ENCODE measurements at places on chromosomes 16 and 17.

DNA sequence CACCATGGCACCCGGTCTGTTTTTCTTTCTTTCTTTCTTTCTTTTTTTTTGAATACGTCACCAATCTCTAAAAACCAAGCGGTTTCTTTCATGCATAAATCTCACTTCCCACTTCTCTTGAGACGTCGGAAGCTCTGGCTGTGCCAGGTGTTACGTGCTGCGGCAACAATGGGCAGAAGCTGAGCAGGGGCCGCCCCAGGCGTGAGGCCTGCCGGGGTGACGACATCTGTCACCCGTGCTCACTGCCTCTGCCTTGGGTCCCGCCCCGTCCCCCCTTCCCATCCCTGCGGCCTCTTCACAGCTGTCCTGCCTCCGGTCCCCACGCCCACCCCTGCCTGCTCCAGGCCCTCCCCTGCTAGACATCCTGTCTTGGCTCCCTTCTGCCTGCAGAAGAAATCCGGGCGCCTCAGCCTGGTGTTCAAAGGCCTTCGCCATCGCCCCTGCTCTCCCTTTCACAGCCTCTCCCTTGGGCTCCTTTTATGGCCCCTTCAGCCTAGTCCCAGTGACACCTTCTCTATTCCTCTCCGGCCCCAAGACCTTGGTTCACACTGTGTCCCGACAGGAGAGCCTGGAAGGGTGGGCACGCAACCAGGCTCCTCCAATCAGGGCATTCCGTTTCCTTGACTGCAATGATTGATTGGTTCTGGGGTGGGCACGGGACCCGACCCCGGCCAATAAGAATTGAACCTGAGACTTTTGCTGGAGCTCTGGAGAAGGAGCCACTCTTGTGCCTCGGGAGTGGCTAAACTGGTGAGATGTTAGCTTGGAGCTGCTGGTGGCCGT, 4.8 kb downstream of the P2RX1 start:
- peak; percentile 87 for DNase-seq

GRCh38 chr16:88066680-88067529, 115.7 kb downstream of the BANP start:
- DNase-seq = no peak

DNA sequence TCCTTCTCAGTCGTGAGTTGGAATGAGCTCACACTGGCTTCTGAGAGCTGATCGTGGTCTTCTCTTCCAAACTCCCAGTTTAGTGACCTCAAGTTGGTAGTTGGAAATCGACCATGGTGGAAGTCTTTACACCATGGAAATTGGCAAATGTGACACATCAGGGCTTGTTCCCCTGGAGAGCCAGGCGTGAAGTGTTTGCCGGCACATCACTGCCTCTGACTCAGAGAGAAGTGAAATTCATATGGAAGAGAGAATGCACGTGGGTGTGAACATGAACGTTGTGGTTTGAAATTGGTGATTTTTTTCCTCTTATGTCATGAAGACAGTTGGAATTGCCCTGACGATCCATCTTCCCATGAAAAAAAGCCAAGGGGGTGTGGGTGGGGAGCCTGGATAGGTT, 47.4 kb downstream of the AXIN2 start:
- peak; percentile 54 for DNase-seq

DNA sequence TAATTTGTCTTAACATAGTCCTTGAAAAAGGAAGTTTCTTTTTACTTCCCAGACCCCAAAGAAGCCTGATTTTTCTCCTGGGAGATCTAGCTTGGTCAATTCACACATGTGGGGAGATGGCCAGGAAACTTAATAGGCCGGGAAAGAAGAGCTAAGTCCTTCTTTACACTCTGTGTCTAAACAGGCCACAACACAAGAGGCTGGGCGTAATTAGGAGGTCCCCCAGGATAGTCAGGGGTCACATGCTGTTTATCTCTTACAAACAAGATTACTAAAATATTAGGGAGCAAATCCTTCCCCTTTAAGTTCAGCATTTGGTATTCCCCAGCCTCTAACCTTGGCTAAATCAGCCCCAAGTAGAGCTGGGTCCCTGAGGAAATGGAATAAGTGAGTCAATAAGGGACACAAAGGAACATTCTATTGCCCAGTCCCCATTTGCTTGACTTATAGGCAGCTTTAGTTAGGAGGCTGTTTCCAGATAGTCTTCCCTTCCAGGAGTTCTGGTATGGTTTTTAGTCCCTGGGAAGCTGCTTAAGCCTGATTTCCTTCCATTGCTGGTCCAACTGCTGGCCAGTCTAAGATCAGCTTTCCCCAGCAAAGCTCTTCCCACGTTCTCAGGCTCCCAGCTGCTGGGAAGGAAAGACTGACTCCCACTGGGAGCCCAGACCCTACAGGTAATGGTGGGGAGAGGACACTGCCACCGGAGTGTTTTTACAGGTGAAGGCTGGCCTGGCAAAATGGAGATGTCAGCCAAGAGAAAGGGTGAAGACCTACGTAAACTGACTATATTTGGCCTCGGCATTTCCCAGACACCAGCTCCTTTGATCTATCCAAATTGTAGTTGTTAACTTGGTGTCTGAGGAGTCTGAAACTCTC, 14.1 kb upstream of the HOXB9 start:
- no peak for DNase-seq
